H1 (cell line): ENCODE measurements at places on chromosomes 4 and X. TPM values are rescaled to one million over a fixed set of nuclear protein-coding genes. Genes with fewer than 3 reads are reported as not detected.

MMRN1 gene
- total RNA-seq: not detected in 2 replicates

EXOC1L gene
- total RNA-seq: not detected in 2 replicates

DNA sequence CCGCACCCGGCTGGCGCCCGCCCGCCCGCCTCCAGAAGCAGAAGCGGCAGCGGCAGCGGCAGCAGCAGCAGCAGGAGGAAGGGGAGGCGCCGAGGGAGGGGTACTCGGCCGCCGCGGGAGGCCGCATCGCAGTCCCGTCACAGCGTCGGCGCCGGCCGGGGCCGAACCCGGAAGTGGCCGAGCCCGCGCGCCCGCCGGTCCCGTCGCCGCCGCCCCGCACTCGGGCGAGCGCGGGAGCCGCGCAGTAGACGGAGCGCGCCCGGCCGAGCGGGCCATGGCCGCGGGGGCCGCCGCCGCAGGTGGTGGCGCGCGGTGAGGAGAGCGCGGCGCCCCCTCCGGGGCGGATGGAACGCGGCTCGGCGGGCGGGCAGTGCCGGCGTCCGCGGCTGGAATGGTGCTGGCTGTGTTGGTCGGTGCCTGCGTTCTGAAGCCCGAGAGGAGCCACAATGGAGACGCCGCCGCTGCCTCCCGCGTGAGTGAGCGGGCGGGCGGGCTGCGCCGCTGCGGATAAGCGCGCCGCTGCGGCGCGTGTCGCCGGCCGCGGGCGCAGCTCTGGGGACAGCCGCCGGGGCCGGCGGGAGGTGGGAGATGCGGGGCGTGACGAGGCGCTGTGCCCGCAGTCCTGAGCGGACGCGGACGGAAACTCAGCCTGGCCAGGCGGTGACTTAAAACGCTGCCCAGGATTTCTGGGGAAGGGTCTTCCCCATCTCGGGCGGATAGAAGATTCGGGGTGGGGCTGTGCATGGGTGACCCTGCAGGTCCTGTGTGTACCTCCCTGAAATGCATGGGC is at the start of gene KLHL2:
Gene KLHL2 (plus strand): TSS at position 131 of the 790 bp plus-strand sequence. CDS start 316 bp downstream, at position 447.
- DNase-seq: no peak

DNA sequence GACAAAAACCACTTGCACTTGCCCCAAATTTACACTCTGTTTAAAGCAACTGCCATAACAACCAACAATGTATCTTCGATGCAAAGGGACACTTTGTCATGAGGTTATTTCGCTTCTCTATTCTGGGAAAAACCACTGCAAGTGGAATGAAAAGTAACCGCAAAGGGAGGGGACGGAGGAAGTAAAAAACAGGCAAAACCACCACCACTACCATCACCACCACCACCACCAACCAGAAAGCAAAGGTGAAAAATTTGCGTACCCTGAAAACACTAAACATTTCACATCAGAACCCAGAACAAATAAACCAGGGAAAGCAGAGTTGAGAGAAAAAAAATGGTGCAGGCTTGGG is 1.2 kb upstream of the N4BP2 start:
- no peak for DNase-seq

FGD1 gene
- 33.8 and 34.9 TPM in 2 replicates for total RNA-seq

RP2 gene
- 6.1 and 6.9 TPM in 2 replicates for total RNA-seq

- no peak for DNase-seq
These were observed 60.7 kb upstream of the ABCG2 start for GRCh38 chr4:88219099-88219498.

MXRA5 gene
- total RNA-seq: 1.5 and 1.7 TPM in 2 replicates

WDR17 gene
- 3.3 and 3.4 TPM in 2 replicates for total RNA-seq

USP27X gene
- total RNA-seq: 4.7 and 5.7 TPM in 2 replicates

- peak; percentile 47 for DNase-seq
These were observed 81.5 kb upstream of the EGFL6 start for GRCh38 chrX:13487731-13488505.

DNA sequence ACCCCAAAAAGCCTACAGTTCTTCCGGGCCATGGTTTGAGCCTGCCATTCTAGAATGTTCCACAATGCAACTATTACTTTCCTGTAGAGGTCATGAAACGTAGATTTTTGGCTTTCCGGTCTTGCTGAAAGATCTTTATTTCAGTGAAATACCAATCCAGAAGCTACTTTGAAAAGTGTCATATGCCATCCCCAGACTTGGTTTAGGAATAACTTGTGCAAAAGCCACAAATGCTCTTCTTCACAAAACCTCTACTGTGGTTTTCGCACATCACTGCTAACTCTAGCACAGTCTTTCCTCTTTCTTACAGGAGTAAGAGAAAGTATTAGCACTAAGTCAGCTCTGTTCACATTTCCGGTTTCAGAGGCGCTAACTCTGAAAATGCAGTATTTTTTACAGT is 12.7 kb upstream of the CD40LG start:
- DNase-seq: no peak

DNA sequence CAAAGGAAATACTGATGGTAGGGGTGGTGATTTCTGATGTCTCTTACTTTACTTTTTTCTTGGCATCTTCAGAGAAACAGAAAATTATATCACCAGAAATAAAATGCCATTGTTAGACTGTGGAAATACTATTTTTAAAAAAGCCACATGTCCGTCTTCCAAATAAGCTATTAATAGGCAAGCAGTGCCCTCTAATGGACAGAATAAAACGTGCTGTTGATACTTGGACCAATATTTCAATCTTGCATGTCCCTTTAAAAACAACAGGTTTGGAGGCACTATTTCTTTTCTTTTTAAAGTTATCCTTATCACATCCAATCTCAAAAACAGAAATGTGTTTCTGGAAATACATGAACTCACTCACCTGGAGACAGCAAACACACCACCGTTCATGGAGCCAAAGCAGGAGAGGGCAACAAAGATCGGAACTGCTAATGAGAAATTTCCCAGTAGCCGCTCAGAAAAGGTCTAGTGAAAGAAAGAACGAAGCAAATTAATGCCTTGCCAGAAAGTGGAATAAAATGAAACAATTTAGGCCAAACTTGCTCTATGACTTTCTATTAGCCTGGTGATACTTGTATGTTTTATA is 59.2 kb downstream of the SLC7A11 start:
- DNase-seq: no peak

FAM3A gene
- 16.2 and 21.7 TPM in 2 replicates for total RNA-seq

ZNF711 gene
- total RNA-seq: 15.5 and 16.3 TPM in 2 replicates

IL1RAPL1 gene
- total RNA-seq: 0.29 and 0.35 TPM in 2 replicates

CT45A3 gene
- not detected in 2 replicates for total RNA-seq

ERCC6L gene
- total RNA-seq: 23.9 and 24.7 TPM in 2 replicates

DNA sequence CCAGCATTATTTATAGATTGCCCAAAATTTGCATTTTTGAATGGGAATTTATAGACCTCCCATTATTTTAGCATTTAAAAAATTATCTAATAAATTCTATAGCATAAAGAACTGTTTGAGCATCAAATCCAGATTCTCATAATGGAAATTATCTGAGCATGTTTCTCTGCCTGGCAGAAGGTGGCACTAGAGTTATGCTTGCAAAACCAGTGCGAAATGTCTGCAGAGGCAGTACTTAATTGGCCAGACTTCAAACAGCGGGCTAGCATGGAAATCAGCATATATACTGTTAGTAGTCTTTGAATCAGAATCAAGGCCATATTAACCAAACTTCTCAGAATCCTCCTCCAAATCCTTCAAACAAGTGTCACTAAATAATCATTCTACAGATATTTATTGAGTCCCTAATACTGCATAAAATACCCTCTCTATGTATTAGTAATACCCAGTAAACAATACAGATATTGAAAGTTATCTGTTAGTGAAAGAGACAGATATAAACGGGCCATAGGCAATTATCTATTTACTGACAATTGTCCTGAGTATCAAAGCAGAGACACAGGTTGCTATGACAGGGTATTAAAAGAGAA is 78.7 kb upstream of the DCLK2 start:
- DNase-seq: no peak

- DNase-seq: no peak
These were observed 774 bp downstream of the ZCCHC4 start for GRCh38 chr4:25313201-25313895.

GRCh38 chrX:96538104-96538725 is 146.4 kb upstream of the DIAPH2 start:
- DNase-seq: no peak

- DNase-seq: no peak
These were observed 598.7 kb upstream of the TECRL start for GRCh38 chr4:65007841-65008439.

GRCh38 chrX:7115557-7115956 is 32.0 kb upstream of the STS start:
- DNase-seq: no peak

DNA sequence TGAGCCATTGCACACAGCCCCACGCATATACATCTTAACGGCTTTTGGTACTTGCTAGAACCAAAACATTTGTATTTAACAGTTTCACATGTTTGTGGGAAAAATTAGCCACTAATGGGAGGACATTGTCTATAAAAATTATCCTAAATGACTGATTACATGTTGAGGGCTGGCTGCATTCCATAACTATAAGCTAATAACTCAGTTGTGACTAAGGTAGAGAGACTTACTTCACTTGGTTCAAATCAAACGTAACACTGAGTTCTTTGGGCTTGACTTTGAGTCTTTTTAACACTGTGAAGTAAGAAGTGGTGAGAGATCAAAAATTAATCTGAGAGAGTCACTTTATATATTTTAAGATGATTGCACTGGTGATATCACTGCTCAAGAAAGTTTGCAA is 47.9 kb upstream of the PGRMC2 start:
- no peak for DNase-seq

DNA sequence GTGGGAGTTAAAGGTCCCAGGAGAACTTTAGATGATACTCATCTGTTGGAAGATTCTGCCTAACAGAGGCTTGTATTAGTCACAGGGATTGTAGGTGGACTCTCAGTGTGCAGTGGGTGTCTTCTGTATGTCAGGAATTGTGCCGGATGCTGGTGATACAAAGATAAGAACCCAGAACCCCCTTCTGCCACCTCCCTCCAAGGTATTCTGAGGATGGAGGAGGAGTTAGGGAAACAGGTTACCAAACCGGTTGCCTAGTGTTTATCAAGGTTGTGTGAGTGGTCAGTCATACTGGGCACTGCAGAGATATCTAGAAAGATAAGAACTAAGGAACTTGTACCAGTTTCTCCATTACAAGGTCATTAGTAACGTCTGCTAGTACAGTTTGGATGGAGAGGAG is 61.6 kb downstream of the PTTG2 start:
- DNase-seq: no peak

TRAM1L1 gene
- total RNA-seq: 1.2 and 1.5 TPM in 2 replicates

- no peak for DNase-seq
These were observed 475.0 kb downstream of the GABRG1 start for GRCh38 chr4:45648846-45649245.

MGAT4D gene
- total RNA-seq: not detected in 2 replicates

PAGE2B gene
- total RNA-seq: not detected in 2 replicates

UGT2B10 gene
- not detected in 2 replicates for total RNA-seq

DNA sequence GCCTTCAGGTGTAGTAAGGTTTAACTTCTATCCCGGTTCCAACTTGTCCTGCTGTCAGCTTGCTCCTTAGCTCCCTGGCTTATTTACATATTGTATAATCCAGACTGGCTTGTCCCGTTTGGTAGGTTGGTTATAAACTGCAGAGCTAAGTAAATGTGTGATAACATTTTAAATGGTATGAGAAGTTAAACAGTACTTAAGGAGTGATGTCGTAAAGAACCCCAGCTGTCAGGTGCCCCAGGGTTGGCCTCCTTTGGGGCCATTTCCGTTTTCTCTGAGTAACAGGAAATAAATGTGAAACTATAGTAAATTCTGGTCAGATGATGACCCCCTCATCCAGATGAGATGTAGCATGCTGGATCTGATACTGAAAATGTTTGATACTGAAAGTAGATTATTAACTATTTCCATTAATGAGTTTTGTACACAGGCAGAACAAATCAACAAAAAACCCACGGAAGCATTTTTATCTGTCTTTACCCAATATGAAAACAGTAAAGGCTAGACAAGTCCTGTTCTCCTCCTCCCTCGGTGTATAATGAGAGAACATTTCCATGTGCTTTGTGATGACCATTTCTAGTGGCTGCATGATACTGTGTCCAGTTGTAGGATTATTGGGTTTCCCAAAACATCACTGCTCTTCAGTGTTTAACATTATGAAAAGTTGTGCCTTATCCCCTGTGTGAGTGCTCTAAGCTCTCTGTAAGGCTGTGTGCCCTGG is 22.4 kb downstream of the GAB1 start:
- no peak for DNase-seq

PCDH10 gene
- 9.3 and 10.0 TPM in 2 replicates for total RNA-seq

DNA sequence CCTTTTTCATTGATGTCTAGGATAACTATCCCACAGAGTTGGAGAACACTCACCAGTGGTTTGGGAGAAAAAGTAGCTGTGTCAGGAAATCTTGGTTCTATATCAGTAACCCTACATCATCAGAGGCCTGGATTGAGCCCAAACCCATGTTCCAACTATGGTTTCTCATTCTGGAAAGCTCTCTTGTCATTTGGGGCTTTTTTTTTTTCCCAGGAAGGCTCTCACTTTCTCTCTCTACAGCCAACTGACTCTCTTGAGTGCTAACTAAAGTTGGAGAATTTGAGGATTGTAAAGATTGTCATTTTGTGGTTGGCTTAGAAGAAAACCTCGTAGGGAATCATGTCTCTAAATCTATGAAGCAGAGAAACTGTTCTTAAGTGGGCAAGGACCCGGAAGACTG is 228.2 kb upstream of the DIPK2B start:
- DNase-seq: no peak

GRCh38 chrX:56308726-56309125 is 76.6 kb downstream of the KLF8 start:
- no peak for DNase-seq

GRCh38 chr4:46648088-46648744 is 258.3 kb upstream of the GABRA2 start:
- DNase-seq: peak; percentile 66

- no peak for DNase-seq
These were observed 49.4 kb downstream of the EIF4E start for GRCh38 chr4:98879515-98879914.

TLR6 gene
- total RNA-seq: 0.08 and 0.09 TPM in 2 replicates

GRCh38 chrX:43589735-43590134 is 66.4 kb upstream of the MAOA start:
- DNase-seq: no peak

MAGEA6 gene
- not detected in 2 replicates for total RNA-seq

- DNase-seq: no peak
These were observed 24.1 kb downstream of the EMCN start for GRCh38 chr4:100493756-100494155.

F9 gene
- total RNA-seq: not detected in 2 replicates

- DNase-seq: no peak
These were observed 84.0 kb downstream of the RBPJ start for GRCh38 chr4:26404743-26405206.

GRCh38 chr4:61041527-61041926 is 158.6 kb upstream of the ADGRL3 start:
- DNase-seq: no peak

RNF212 gene
- 3.4 and 3.9 TPM in 2 replicates for total RNA-seq

- DNase-seq: no peak
These were observed 8.4 kb upstream of the NWD2 start for GRCh38 chr4:37236165-37236564.
